ENCODE measurements at places on chromosomes 1 and 21.

DNA sequence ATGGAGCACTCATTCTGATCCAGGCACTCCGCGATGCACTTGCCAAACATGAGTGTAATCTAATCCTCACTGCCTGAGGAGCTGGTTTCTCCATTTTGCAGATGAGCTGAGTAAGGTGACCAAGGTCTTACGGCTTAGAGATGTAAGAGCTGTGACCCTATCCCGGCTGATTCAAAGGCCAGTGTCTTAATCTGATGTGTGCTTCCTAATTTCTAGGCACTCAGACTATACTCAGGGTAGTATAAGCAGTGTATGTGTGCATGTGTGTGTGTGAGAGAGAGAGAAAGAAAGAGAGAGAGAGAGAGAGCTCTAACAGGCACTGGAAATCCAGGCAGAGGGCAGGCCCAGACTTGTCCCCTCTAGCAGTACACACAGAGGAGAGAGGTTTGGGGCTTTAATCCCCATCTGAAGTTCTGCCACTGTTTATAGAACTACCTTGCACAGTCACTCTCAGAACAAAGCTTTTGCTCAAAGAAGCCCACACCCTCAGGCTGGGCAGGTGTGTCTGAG, 188.2 kb downstream of the ZBTB18 start:
- no peak for DNase-seq

- no peak for DNase-seq
Observed at GRCh38 chr1:170067253-170067819, 7.2 kb downstream of the KIFAP3 start.

- DNase-seq: no peak
Observed at GRCh38 chr1:173660306-173660705, 9.3 kb downstream of the ANKRD45 start.

GRCh38 chr1:5575396-5575940, 416.8 kb downstream of the NPHP4 start:
- no peak for DNase-seq

GRCh38 chr21:39224930-39225329, 41.7 kb upstream of the PSMG1 start:
- no peak for DNase-seq

- no peak for DNase-seq
Observed at GRCh38 chr1:194004146-194004545, 817.7 kb upstream of the B3GALT2 start.

GRCh38 chr1:7070389-7071029, 285.3 kb downstream of the CAMTA1 start:
- no peak for DNase-seq

- no peak for DNase-seq
Observed at GRCh38 chr1:23337869-23338268, 6.2 kb downstream of the HNRNPR start.

DNA sequence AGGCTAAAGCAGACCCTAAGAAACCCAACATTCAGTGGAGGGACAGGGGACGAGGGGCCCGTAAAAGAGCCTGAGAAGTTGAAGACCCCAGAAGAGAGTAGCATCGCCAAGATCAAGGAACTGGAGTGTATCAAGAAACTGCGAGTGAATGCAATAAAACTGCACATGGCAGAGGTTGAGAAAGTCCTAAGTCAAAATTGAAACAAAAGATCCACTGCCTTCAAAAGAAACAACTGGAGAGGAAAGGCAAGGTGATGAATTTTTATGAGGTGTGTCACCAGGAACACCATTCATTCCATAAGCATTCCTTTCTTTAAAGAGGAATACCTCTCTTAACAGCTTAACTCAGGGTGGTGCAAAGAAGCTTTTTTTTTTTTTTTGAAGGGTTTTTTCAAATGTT, 38.3 kb upstream of the ADORA3 start:
- DNase-seq: no peak

DNA sequence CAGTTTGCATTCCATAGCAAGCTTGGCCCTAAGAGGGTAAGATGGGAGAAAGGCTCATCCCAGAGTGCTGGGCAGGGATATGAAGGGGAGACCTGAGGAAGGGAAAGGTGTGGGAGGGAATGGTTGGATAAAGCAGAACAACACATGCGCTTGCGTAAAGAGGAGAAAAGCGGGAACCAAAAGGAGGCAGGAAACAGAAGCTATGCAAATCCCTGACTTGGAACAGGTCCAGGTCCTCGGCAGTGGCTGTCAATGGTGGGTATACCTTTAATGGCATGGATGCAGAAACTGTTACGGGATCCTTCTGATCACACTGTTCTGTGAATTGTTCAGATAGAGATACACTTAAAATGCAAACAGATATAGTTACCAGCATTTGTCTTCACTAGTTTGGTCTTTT, 455.6 kb downstream of the SIPA1L2 start:
- no peak for DNase-seq

DNA sequence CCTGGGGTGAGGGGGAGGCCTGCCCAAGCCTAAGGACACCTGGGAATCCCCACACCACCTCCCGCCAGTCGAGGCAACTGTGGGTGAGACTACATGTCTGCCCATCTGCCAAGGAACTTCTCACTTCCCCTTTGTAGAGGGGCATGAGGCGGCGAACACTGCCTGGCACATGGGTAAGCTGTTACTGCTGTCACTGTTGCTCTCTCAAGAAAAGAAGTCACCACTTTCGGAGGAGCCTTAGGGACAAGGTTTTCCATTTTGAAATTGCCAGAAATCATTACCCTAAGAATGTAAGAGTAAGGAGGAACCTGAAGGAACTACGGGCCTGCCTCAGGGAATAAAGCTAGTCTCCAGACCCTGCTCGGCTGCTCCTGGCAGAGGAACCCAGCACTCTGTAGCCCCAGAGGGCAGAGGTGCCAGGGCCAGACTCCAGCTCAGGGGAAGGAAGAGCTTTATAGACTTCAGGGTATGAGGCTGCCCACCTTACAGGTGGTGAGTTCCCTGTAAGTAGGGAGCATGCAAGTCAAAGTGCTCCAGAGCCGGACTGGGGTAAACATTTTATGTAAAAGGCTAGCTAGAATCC, 23.3 kb downstream of the SLC2A1 start:
- no peak for DNase-seq

DNA sequence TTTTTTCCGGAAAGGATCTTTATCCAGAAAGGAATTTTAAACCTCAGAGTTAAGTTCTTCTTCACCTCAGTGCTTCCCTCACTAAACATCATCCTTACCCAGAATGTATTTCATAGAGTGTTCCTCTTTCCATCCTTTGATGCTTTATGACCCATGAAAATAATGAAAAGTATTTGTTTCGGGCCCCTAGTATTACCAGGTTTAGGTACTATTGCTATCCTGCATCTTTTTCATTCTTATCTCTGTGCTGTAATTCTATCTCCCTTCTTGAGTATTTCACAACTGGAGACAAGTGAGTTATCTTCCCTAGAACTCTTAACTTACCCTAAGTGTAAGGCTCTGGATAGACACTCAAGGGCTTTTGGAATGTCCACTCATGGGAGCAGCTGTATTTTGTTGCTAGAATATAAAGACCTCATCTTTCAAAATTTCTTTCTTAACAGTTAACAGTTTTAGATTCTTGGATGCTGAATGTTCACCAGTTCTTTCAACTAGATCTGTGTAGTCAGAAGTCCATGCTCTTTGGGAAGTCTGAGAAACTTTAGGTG, 26.2 kb downstream of the UCK2 start:
- no peak for DNase-seq

- DNase-seq: no peak
Observed at GRCh38 chr1:33624991-33625870, 152.8 kb downstream of the ZSCAN20 start.

DNA sequence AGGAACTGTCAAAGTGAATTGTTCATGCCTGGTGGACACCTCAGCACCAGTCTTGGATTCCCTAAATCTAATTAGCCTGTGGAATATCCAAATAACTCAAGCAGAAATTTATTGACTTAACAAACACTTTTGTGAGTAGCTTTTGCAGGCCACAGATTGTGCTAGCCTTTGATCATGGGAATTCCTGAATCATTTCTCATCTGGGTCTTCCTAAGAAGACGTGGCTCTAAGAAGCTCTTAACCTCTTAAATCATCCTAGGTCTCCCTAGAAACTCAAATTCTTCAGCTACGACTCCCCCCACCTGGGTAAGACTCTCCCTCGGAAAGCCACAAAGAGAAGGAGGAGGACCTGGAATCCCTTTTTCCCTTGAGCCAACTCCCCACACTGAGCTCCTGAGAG, 53.8 kb upstream of the PSEN2 start:
- no peak for DNase-seq

GRCh38 chr21:35467566-35467965, 418.5 kb upstream of the RUNX1 start:
- no peak for DNase-seq

GRCh38 chr1:184633785-184634184, 120.9 kb downstream of the EDEM3 start:
- DNase-seq: no peak

GRCh38 chr1:176950736-176951324, 213.7 kb downstream of the ASTN1 start:
- DNase-seq: no peak

DNA sequence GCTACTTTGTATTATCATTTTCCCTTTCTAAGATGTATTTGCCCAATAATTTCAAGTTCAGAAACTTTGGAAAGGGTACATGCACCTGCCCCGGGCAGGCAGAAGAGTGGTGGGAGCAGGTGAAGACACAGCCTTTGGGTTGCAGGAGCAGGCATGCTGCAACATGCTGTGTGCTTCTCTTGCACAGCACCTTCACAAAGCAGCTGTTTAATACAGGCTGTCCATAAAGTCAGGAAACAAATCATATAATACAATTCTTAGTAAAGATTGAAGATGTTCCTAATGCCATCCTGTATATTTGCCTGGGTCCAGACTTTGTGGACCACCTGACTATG, 182.9 kb downstream of the ZNF281 start:
- DNase-seq: no peak

- DNase-seq: no peak
Observed at GRCh38 chr21:45537111-45537745, 5.0 kb downstream of the SLC19A1 start.

DNA sequence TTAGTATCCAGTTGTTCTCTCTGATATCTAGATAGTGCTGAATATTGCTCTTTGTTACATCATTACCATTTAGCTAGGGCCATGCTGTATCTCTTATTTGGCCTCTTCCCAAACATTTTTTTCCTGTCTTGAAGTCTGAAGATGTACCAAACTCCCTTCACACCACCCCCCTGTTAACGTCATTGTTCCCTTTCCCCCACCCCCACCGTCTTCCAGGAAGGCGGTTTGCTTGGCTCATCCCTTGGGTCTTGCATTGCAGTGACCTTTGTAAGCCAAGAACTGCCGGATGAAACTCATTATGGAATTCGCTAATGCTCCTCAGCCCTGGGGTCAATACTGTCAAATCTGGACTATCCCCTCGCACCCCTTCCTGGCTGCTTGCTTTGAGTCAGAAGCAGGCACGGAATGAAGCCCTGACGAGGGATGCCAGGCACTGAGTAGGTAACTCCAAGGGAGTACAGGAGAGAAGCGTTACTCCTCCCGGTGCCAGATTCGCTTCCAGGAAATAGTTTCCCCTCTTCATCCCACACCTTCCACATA, 283.1 kb downstream of the TM2D1 start:
- no peak for DNase-seq

- DNase-seq: no peak
Observed at GRCh38 chr1:155294520-155295182, 6.6 kb downstream of the PKLR start.

DNA sequence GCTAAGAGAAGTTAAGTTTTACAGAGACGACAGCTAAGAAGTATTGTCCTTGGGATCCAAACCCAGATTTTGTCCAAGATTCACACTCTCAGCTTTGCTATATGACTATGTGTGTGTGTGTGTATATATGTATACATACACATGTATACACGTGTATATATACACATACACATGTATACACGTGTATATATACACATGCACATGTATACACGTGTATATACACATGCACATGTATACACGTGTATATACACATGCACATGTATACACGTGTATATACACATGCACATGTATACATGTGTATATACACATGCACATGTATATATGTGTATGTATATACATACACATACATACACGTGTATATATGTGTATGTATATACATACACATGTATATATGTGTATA, 3.9 kb upstream of the CACHD1 start:
- no peak for DNase-seq

- DNase-seq: no peak
Observed at GRCh38 chr1:75083223-75083622, 51.0 kb upstream of the LHX8 start.

- DNase-seq: no peak
Observed at GRCh38 chr1:59215766-59216291, 81.1 kb upstream of the FGGY start.

- DNase-seq: no peak
Observed at GRCh38 chr1:155867766-155868165, 8.4 kb downstream of the SYT11 start.

DNA sequence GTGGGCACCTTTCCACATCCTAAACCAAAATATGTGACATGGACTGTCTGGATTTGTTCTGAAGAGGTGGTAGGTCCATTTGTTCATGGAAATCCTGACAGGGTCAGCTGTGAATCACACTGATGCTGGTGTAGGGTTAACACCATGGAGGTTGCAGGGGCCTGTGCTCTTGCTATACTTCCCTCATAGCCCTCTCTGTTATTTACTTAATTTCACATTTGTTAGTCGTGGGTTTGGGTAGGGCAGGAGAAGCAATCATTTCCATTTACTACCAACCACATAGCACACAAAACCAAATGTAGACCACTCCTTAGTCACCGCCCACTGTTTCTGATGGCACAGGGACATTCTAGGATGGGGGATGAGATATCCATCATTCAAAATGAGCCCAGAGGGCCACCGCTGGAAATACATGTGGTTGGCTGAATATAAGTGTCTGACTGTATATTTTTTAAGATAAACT, 61.8 kb upstream of the POU2F1 start:
- no peak for DNase-seq

GRCh38 chr21:42733037-42733627, 79.7 kb downstream of the PDE9A start:
- no peak for DNase-seq

- DNase-seq: no peak
Observed at GRCh38 chr1:238364214-238364892, 473.6 kb upstream of the ZP4 start.

- no peak for DNase-seq
Observed at GRCh38 chr1:227742738-227743715, 7.8 kb downstream of the SNAP47 start.

- DNase-seq: no peak
Observed at GRCh38 chr21:45551316-45551715, 9.1 kb upstream of the SLC19A1 start.

- DNase-seq: no peak
Observed at GRCh38 chr1:185811073-185811709, 77.0 kb downstream of the HMCN1 start.

DNA sequence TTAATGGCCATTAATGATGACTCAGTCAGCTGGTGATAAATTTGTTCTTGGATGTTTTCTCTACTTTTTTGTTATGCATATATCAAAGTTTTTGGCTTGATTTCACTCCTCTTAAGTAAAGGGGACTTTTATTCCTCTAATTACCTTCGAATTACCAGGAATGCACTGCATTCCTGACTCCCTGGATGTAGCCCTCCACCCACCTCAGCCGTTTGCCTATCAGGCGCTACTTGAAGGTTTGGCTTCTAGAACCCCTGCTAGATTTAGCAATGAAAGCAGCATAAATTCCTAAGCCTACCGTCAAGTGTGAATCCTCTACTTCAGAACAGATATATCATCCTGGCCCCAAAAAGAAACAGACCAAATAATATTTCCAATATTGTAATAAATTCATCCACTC, 387.8 kb upstream of the ADGRL2 start:
- DNase-seq: no peak

GRCh38 chr1:119962296-119962968, 66.1 kb upstream of the ADAM30 start:
- DNase-seq: no peak

All from cortex of kidney (tissue), 1 donor.